ENCODE measurements at places on chromosomes 3 and 15.

DNA sequence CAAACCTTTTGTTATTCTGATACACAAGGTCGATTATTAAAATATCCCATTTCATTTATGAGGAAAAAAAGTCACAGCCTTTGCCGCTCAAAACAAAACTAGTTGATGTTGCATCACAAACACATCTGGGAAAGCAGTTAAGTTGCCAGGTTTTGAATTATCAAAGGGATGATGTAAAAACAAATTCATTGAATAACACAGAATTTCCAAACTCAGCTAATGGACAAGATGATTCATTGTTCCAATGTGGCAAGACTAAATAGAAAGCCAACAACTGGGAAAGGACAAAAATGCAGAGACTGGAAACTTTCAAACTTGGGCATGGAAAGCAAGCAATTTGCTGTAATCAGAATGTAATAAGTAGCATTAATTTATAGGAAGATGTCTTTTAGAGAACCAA, 610.0 kb upstream of the ZNF385D start:
- DNase-seq, result no peak

- peak; percentile 29 for DNase-seq
Measured at GRCh38 chr15:31080591-31081014, 20.9 kb downstream of the TRPM1 start.

GRCh38 chr3:108006077-108006771, 84.6 kb downstream of the CD47 start:
- no peak for DNase-seq

- DNase-seq, result no peak
Measured at GRCh38 chr3:134180761-134181160, 69.9 kb downstream of the RYK start.
